ENCODE measurements at places on chromosomes 2 and 18. TPM values are rescaled to one million over a fixed set of nuclear protein-coding genes. Genes with fewer than 3 reads are reported as not detected.

TBR1 gene
- 1.7 TPM for total RNA-seq

TLX2 gene
- 0.93 TPM for total RNA-seq

RGPD3 gene
- total RNA-seq, result 1.3 TPM

TMEM247 gene
- not detected for total RNA-seq

CDC42EP3 gene
- total RNA-seq, result 29.7 TPM

POTEJ gene
- 0.71 TPM for total RNA-seq

NDUFAF7 gene
- 41.9 TPM for total RNA-seq

SLC4A5 gene
- 36.3 TPM for total RNA-seq

Data from camera-type eye (tissue), 1 donor.